Activated CD4-positive, CD25-positive, alpha-beta regulatory T cell treated with anti-CD3 and anti-CD28 coated beads, Interleukin-2, amount 50 U/mL, for 24 hours (primary cell): ENCODE measurements at places on chromosomes 16 and 17.

DNA sequence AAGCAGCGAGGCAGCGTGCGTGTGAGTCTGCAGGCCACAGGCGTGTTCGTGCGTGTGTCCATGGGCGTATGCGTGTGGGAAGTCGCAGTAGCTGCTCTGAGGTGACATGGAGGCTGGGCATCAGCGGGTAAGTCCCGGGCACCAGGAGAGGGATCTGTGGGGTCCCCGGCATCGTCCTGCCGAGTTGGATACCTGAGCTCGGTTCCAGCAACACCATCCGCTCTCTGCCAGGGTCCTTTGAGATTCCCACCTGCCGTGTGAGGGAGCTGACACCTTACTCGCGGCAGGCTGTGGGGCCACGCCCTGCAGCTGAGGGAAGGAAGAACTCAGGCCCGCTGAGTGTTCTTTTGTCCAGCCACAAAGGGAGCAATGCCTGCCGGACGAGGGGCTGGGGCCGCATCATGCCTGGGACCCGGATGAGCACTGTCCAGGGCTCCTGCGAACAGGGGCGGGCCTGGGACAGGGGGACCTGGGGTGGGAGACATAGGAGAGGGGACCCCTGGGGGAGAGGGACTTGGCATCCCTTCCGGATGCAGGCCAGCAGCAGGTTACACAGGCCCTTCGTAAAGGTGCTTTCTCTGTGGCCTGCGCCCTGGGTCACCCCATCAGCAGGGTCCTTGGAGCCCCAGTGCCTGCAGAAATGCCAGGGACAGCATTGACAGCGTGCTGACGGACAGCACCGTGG, 5.0 kb upstream of the SNAI3 start:
- no peak for ATAC-seq

GRCh38 chr16:14358697-14359305, 271.3 kb downstream of the PARN start:
- ATAC-seq: no peak

DNA sequence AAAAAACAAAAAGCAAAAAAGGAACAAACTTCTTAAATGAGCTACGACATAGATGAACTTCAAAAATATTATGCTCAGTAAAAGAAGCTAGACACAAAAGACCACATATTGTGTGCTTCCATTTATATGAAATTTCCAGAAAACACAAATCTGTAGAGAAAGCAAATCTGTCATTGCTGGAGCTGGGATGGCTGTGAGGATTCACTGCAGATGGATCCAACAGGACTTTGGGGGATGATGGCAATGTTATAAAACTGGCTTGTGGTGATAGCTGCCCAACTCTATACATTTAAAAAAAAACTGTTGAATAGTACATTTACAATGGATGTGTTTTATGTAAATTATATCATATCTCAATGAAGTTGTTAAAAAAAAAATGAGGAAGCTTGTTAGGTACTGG, 52.6 kb upstream of the MAP3K14 start:
- ATAC-seq: no peak

DNA sequence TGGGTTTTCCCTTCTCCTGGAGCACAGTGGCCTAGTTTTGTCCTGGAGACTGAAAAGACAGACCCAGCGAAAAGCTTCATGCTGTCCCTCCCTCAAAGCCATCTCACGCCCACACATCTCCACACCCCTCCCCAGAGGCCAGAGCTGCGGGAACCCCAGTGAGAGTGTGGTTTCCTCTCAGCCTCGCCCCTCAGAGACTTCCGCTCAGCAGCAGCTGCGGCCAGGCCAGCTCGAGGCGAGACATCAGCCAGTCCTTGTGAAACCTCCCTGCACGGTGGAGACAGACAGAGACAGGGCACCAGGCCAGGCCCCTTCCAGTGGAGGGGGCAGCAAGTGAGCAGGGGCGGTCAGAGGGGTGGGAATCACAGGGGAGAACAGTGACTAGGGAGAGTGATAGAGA, 77.0 kb upstream of the TNRC6C start:
- peak; percentile 50 for ATAC-seq

GRCh38 chr17:3835410-3836229, 10.4 kb downstream of the NCBP3 start:
- ATAC-seq: no peak

DNA sequence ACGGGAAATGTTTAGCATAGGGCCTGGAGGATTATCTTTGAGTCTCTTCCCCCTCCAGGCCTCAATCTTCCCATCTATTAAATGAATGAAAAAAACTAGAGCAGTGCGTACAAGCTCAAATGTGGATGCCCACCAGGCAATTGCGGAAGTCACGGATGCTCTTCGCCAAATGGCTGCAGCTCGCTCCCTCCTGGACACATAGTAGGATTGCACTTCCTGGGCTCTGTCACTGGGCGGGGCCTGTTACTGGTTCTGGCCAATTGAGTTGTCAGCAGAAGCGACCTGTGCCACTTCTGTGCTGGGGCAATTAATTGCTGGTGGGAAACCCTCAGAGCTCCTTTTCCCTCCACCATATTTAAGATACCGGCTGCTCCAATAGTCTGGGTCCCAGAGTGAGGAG, 168.2 kb upstream of the IRX6 start:
- ATAC-seq: no peak

GRCh38 chr16:50202926-50203624, 50.0 kb downstream of the TENT4B start:
- no peak for ATAC-seq

DNA sequence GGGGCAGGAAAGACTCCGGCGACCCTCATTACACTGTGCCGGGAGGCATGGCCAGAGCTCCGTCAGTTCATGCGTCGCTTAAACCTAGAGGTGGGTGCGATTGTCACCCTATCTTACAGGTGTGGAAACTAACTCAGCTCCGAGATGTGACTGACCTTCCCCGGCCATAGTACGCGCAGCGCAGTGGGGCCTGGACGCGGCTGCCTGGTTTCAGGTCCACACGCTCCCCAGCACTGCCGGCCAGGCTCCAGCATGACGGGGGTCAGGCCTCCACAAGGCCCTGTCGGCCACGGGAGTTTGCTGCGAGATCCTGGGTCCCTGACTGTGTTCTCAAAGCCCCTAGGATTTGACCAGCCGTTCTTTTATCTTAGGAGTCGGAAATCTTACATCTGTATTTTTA, 34.4 kb downstream of the JPH3 start:
- no peak for ATAC-seq

GRCh38 chr17:33079201-33079600, 87.6 kb downstream of the SPACA3 start:
- ATAC-seq: no peak

DNA sequence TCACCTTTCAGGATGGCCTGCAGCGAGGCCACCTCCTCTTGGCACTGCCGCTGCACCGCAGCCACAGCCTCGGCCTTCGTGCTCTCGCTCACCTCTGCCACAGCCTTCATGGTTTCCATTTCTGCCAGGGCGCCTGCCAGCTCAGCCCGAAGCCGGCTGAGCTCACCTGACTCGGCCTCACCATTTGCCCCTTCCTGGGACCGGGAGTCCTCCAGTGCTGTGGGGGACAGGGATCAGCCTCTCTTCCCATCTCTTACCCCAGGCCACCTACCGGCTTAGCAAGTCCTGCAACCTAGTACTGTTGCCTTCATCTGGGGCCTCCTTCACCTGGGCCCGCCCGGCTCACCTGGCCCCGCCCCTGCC, 658 bp downstream of the RABEP2 start:
- no peak for ATAC-seq
